ENCODE measurements at places on chromosomes 1 and 21.

- DNase-seq, result no peak
Measured at GRCh38 chr1:58395355-58395754, 151.2 kb downstream of the OMA1 start.

- DNase-seq, result no peak
Measured at GRCh38 chr1:56927986-56928385, 37.8 kb downstream of the C8B start.

DNA sequence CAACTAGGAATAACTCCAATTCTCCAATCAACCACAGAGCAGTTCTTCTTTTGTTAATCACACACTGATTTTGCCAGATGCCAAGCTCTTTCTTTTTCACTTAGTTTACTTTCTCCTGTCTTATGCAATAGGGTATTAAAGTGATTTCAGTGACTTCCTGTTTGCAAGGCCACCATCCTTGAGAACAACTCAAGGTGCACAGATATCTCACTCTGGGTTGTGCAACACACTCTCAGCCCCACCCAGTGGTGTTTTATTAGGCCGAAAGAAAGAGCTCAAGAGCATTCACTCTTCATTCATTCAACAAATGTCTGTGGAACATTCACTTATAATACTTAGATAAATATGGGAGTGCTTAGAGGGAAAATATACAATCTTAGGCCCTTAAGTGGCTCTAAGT is 352.5 kb downstream of the ZNF326 start:
- no peak for DNase-seq

- no peak for DNase-seq
Measured at GRCh38 chr21:37117204-37117603, 44.1 kb downstream of the TTC3 start.

GRCh38 chr1:213122514-213122929 is 71.5 kb downstream of the RPS6KC1 start:
- no peak for DNase-seq

- no peak for DNase-seq
Measured at GRCh38 chr1:180921891-180922630, 9.4 kb downstream of the KIAA1614 start.

DNA sequence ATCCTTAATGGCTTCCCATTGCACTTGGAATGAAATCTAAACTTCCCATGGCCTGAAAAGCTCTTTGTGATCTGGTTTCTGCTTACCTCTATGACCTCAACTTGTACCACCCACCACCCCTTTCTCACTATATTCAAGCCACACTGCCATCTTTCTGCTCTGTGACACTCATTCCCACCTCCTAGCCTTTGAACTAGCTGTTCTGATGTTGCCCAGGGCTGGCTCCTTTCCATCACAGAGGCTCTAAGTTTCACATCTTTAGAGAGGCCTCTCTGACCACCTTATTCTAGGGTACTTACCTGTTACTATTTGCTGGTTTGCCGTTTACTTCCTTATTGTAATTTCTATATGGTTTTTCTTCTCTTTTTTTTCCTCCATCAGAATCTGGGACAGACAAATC is 4.2 kb downstream of the MPZL1 start:
- DNase-seq, result no peak

DNA sequence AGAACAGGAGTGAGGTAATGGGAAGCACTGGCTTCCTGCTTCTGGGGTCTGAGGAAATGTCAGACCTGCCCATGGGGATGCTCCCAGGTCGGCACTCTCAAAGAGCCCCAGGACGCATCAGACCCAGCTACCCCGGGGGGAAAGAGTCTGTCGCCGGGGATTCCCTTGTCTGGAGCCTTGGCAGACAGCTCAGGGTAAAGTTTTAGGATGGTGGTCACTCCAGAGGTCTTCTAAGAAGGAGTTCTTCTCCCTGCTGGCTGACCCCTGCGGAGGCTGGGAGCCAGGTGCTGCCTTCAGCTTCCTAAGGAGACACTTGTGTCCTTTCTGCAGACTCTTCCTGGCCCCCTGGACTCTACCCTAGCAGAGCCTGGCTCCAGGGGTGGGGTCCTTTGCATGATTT is 61.9 kb upstream of the PSEN2 start:
- no peak for DNase-seq

- no peak for DNase-seq
Measured at GRCh38 chr1:41718497-41718896, 200.2 kb downstream of the HIVEP3 start.

Measured in activated T-helper 1 cell treated with anti-CD3 and anti-CD28 coated beads, Interleukin-2, amount 50 U/mL, for 16 hours (primary cell).